ENCODE measurements at places on chromosomes 16 and 17.

- no peak for DNase-seq
Observed at GRCh38 chr16:30858829-30859423, 35.0 kb downstream of the BCL7C start.

DNA sequence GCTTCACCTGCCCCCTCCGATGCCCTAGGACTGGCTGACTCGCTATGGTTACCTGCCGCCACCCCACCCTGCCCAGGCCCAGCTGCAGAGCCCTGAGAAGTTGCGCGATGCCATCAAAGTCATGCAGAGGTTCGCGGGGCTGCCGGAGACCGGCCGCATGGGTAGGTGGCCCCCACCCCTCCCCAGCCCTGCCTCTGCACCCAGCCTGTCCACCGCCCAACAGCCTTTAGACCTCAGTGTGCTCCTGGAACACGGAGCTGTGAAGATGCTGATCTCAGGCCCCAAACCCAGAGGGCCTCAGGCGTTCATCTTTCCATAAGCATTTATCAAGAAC, 993 bp downstream of the MMP25 start:
- no peak for DNase-seq

DNA sequence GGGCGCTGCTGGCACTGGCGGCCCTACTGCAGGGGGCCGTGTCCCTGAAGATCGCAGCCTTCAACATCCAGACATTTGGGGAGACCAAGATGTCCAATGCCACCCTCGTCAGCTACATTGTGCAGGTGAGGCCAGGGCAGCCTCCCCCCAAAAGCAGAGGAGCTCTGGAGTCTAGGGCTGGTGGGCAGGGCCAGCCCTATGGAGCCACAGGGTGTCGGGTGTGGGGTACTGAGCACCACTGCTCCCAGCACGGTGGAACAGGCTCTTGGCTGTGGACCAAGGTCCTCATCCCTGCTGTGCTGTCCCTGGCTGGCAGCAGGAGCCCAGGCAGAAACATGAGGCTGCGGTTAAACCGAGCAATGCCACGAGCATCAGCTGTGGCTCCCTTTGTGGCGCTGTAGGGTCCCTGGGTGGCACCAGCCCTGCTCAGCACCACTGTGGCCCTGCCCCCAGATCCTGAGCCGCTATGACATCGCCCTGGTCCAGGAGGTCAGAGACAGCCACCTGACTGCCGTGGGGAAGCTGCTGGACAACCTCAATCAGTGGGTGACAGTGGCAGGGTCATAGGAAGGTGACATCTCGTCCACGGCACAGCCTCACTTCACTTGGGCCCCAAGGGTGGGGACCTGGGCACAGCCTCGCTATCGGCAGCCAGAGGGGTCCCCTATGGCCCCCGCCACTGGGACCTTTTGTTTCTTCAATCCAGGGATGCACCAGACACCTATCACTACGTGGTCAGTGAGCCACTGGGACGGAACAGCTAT, 1.1 kb downstream of the DNASE1 start:
- no peak for DNase-seq

- DNase-seq: no peak
Observed at GRCh38 chr17:62986549-62986948, 20.5 kb downstream of the TANC2 start.

GRCh38 chr16:23074423-23074822, 74.8 kb downstream of the USP31 start:
- DNase-seq: no peak

- DNase-seq: no peak
Observed at GRCh38 chr17:5700745-5701144, 116.4 kb upstream of the NLRP1 start.

DNA sequence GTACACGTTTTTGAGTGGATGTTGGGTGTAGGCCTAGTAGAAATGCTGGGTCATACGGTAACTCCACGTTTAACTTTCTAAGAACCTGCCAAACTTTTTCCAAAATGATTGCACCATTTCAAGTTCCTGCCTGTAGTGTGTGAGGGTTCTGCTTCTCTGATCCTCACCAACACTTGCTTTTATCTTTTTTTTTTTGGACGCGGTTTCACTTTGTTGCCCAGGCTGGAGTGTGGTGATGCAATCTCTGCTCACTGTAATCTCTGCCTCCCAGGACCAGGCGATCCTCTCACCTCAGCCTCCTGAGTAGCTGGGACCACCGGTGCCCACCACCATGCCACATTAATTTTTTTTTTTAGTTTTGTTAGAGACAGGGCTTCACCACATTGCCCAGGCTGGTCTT, 23.5 kb downstream of the ZNF750 start:
- no peak for DNase-seq

All from MG63 (cell line).